ENCODE measurements at places on chromosomes 5 and 9.

- DNase-seq, result no peak
These were observed 1985.5 kb upstream of the CDH6 start for GRCh38 chr5:29208024-29208423.

DNA sequence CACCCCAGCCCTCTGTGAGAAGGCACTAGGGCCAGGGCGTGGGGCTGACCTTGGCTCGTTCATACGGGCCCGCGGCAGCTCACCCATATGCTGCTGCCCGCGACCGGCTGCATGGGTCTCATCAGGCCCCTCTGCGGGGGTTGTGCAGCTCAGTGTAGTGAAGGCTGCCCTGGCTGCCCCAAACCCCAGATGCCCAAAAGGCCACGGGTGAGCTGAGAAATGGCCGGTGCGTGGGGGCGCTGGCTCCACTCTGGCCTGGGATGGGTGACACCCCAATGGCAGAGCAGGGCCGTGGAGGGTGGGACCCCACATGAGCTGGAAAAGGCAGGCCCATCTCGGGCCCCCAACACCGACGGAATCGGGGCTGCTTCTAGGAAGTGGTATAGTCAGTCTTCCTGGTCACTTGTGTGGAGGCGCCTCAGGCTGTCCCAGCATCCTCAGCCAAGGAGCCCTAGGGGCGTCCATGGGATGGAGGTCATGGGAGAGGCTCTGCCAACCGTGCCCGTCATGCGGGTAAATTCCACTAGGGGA lies 19.4 kb upstream of the LRRC14B start:
- DNase-seq, result no peak

DNA sequence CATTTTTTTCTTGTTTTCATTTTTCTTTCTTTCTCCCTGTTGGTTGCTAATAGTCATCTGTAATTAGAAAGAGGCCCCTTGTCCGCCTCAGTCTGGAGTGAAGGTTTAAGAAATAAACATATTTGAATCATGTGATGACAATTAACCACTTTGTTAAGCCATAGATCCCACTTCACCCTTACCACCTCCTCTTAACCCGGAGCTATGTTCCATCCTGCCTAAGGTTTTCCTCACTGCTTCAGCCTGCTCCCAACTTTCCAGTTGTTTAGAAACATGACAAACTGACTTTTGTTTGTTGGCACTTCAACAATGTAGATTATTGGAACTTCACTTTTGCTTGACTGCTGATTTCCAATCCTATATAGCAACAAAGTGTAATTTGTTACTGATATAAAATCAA lies 37.4 kb upstream of the SSBP2 start:
- DNase-seq, result no peak

GRCh38 chr9:133226219-133227171 lies 17.4 kb upstream of the OBP2B start:
- DNase-seq, result no peak

- no peak for DNase-seq
These were observed 6.5 kb downstream of the LVRN start for GRCh38 chr5:115968770-115969169.

DNA sequence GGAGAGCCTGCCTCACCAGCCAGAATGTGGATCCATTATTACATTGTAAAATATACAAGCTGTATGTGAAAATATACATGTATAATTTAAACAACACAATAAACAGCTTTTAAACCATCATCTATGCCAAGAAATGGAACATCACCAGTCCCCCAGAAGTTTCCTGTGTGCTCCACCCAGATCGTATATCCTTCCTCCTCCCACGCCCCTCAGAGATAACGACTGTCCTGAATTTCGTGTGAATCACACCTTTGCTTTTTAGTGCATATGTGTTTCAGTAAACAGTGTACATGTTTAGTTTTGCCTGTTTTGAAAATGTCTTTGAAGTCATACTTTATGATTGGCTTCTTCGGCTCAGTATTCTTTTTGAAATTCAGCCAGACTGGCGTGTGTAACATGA lies 134.6 kb upstream of the MYO10 start:
- DNase-seq, result no peak

GRCh38 chr9:91842358-91843049 lies 107.5 kb downstream of the ROR2 start:
- DNase-seq, result no peak

- peak; percentile 35 for DNase-seq
These were observed 90.6 kb downstream of the ANXA2R start for GRCh38 chr5:42949348-42950115.

DNA sequence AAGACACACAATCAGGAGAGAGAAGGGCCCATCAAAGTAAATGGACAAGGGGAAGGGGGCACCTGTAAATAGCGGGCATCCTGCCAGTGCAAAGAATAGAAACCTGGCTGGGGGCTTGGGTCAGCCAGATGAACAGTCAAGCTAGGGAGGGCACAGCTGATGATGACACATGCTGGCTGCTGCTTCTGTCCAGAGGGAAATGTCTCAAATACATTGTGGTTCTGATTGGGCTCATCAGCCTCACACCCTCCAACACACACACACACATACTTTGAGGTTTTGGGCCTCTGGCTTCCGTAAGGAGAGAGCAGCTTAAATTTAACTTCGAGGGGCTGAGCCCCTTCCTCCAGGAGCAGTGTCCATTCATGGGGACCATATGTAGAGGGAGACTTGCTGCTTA lies 27.6 kb upstream of the SPATA31E1 start:
- DNase-seq, result no peak
